ENCODE measurements at places on chromosomes 7 and 10.

DNA sequence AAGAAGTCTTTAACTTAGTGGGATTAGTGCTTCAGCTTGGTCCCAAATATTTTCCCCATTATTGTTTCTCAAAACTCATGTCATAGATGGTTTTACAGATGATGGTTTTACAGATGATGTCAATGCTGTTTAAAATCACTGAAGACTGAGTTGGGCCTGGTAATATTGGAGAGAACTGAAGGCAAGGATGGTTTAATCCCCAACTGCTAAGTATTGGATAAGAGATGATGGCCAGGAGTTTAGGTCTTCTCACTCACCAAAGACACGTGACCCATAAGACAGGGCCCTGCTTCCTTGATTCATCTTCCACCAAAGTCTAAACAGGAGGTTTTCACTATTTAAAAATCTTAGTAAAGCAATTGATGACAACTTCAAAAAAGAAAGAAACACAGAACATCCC lies 56.3 kb downstream of the VWA2 start:
- no peak for DNase-seq

GRCh38 chr10:22148961-22149360 lies 68.9 kb downstream of the EBLN1 start:
- DNase-seq = peak; percentile 10

DNA sequence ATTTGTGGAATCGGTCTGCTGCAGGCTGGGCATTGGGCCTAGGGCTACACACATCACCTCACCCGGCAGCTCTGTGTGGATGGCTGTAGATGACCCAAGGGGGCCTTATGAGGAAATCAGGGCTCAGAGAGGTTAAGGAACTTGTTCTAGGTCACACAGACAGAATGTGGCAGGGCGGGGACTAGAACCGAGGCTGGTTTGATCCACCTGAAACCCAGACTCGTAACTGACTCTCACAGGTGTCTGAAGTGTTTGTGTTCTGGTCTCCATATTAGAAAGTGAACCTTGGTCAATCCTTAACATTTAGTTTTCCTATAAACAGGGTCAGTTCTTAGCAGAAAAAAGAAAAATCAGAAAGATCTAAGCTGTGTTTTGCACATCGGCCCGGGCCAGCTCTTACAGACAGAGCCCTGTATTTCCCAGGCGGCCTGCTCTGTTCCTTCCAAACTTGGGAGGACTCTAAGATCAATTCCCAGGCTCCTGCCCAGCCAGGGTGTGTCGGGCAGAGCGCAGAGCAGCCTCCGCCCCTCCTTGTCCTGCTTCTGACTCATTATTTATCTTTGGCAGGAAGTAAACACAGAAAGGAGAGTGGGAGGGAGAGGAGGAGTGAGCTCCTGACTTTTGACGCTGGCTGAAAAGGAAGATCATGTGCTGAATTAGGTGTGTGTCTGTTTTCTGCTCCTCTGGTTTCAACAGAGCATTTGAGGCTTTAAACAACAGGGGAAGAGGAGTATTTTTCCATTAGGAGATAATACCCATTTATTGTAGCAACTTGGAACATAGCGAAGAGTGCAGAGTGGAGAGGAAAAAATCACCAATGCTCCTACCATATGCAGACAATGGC lies 74.1 kb downstream of the TACC2 start:
- peak; percentile 95 for DNase-seq

DNA sequence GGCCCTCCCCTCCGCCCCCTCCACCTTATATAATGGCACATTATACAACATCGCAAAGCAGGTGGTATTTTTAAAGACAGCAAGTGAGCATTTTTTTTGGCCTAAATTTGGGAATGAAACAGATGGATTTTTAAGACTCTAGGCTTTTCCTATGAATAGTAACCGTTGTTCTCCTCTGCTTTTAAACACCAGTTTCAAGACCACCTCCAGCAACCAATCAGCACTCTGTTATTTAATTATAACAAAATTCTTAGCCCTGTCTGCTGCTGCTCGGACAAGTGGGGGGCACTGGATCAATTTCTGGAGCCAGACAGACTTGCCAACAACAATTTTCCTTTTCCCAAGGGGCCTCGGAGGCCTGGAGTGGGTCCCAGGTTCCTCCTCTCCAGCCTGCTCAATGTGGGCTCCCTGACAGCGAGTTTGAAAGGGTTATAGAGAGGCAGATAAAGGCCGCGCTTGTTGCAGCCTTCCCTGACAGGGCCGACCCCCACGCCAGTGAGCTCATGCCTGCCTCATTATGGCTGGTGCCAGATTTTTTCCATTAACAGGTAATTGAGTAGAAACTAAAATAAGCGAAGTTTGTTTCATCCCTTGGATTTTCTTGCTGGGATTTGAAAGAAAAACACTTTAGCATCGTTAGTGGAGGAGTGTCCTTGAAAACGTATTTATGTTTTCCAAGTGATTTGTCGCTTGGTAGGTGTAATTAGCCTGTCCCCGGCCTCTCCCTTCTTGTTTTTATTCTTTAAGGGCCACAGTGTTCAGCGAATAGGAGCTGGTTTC lies 227.3 kb downstream of the TCF7L2 start:
- no peak for DNase-seq

GRCh38 chr7:23467806-23468525 lies 2.3 kb downstream of the IGF2BP3 start:
- DNase-seq = peak; percentile 79

- peak; percentile 60 for DNase-seq
Observed at GRCh38 chr7:41996381-41997035, 240.5 kb downstream of the GLI3 start.

DNA sequence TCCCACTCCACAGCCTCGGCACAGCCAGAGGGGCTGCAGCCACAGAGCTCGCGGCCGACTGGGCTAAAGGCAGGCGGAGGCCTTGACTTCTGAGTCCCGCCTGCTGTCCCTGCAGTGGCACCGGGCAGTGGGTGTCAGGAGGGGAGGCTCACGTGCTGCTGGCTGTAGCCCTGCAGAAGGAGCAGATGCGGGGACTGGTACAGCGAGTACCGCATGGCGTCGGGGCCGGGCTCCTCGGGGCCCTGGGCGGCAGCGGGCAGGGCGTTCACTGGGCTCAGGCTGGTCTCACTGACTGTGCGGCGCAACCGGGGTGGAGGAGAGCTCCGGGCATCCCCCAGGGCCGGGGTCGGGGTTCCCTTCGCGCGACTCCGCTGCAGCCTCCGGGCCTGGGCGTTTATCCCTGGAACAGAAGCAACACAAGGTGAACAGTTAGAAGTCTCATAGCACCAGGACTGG lies 25.6 kb downstream of the PAPOLB start:
- DNase-seq = no peak

GRCh38 chr7:128000854-128001265 lies 30.4 kb downstream of the LRRC4 start:
- DNase-seq = no peak

DNA sequence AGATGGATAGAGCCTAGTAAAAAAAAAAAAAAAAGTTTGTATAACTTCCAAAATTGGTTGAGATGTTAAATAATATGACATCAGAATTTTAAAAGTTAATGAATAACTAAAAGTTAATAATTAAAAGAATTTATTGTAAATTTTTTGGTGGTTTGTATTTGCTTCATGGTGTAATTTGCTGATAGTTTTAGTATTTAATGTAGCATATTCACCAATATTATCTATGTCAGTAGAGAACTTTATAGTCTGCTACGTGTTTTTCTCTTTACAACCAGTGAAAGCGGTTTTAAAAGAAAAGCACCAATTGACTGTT lies 51.8 kb upstream of the STEAP4 start:
- no peak for DNase-seq

DNA sequence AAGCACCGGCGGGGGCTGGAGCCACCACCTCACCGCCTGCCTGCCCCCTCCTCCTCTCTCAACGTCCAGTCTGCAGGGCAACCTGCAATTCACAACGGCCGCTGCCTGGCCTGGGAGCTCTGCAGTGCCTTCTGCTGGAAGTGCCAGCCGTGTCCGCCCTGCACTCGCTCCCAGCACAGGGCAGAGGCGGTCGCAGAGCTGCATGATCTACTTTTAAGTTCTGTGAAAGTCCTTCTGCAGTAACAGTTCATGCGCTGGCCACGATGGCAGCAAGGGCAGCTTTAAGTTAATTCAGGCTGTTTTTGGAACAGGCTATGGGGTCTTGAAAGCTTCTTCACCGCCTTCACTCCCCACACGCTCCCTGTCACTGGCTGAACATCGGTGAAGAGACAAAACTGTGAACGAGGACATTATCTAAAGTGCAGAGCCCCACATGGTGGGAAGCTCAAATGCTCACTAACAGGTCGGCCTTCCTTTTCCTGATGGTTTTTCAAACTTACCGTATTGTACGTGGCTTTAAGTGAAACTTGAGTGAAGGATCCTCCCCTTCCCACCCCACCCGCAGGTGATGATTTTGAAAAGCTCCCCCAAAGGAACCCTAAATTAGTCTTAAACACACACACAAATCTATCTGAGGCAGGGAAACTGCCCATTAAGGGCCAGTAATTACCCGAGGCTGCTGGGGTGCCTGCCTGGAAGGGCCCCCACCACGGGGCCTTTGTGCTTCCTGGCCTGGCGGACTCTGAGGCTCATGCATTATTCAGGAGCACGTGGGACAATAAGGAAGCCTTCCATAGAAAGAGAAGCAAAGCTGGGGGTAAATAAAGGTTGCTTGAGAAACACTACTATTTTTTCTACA lies 504.3 kb downstream of the DNAJB6 start:
- DNase-seq = no peak

- DNase-seq = peak; percentile 86
Observed at GRCh38 chr10:110901954-110902819, 16.8 kb downstream of the BBIP1 start.

DNA sequence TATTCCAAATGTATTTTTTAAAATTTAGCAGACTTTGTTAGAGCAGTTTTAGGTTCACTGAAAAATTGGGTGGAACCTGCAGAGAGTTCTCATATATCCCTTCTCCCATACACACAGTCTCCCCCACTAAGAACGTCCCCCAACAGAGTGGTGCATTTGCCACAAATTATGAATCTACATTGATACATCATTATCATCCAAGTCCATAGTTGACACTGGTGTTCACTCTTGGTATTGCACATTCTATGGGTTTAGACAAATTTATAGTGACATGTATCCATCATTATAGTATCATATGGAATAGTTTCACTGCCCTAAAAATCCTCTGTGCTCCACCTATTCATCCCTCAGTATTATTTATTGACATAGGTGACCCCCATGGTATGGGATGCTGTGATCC lies 97.3 kb upstream of the AFAP1L2 start:
- no peak for DNase-seq

DNA sequence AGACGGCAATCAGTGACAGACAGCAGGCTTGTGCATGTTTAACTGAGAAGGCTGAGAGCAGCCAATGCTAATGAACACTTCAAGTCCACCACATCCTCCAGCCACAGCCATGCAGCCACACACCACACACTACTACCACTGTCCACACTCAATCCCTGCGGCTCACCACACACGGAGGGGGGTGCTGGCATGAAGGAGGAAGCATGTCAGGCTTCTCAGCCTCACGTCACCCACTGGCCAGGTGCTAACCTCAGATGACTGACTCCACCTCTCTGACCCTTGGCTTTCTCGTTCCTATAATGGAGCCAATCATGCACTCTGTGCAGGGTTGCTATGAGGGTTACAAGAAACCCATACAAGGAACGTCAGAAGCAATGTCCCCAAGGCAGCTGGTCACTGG lies 165.4 kb upstream of the RNF32 start:
- no peak for DNase-seq

GRCh38 chr10:3323865-3324498 lies 151.4 kb upstream of the PITRM1 start:
- peak; percentile 93 for DNase-seq

DNA sequence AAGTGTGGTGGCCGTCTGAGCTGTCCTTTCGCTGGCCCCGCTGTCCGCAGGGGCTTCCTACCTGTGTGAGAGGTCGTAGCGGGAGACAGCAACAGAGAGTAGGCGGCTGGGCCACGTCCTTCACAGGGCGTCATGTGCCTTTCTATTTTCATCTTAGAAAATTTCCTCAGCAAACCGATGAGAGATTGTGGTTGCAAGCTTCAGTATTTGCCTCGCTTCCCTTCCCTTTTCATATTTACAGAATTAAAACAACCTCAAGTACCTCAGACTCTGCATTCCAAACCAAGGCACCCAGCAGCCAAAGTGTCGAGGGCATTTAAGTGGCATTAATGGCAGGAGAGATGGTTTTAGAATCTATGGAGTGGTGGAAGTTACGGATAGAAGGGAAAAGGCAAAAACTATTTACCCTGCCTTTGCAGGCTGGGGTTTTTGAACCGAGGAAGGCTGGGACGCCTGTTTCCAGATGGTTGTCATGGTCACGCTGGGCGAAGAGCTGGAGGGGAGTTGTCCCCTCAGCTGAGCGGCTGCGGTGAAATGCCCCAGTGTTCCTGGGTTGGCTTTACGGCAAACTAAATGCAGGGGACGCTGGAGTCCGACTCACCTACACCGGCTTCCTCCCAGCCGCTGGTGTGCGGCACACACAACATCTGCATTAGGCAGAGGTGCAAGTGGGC lies 41.9 kb downstream of the WIPI2 start:
- DNase-seq = no peak

- DNase-seq = peak; percentile 41
Observed at GRCh38 chr7:142319970-142320369, 62.1 kb upstream of the PRSS58 start.

- peak; percentile 49 for DNase-seq
Observed at GRCh38 chr10:4984971-4985594, 18.6 kb downstream of the AKR1C2 start.

GRCh38 chr7:132553031-132553430 lies 23.2 kb downstream of the PLXNA4 start:
- DNase-seq = no peak

GRCh38 chr10:78740976-78741915 lies 327.5 kb upstream of the ZMIZ1 start:
- no peak for DNase-seq

- DNase-seq = no peak
Observed at GRCh38 chr10:60009710-60010383, 103.5 kb upstream of the CCDC6 start.

- no peak for DNase-seq
Observed at GRCh38 chr10:89677341-89677740, 24.0 kb upstream of the KIF20B start.

DNA sequence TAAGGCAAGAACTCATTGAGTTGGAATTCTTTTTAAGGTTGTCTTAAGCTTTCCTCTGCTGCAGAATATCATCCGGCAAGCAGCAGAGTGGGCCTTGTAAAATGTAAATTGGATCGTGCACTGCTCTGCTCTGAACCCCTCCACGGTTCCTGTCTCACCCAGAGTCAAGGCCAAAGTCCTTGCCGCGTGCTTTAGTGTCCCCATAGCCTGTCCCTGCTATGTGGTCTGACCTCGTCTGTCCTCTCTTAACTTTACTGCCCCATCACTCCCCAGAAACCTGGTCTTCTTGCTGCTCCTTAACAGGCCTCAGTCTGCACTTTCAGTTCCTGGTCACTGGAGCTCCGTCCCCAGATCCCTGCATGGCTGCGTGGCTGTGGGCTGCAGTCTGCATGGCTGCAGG lies 121.6 kb upstream of the SDK1 start:
- DNase-seq = no peak

Measured in GM23248 (cell line).